GM23248 (cell line): ENCODE measurements at places on chromosomes 1 and 21. TPM values are rescaled to one million over a fixed set of nuclear protein-coding genes. Genes with fewer than 3 reads are reported as not detected.

- H3K27ac ChIP-seq: peak overlapping the region; percentile 22
- H3K4me3 ChIP-seq: peak overlapping the region; percentile 60
- DNase-seq: peak; percentile 78
- 0 out of 2 replicates have a peak, but pooled peaks cover 6% of the 10 kb centered on the region for H3K36me3 ChIP-seq
- H3K4me1 ChIP-seq: peaks cover 23% of the 10 kb centered on the region
- H3K27me3 ChIP-seq: no peaks in the 10 kb centered on the region
Observed at GRCh38 chr1:51421964-51422363, 91.6 kb upstream of the TTC39A start.

GRCh38 chr1:1219341-1219740 is 5.4 kb upstream of the TNFRSF4 start:
- H3K27me3 ChIP-seq: no peaks in the 10 kb centered on the region
- DNase-seq: no peak
- H3K36me3 ChIP-seq: peaks cover 5% of the 10 kb centered on the region; the same call in 1 of the 2 replicates

DNA sequence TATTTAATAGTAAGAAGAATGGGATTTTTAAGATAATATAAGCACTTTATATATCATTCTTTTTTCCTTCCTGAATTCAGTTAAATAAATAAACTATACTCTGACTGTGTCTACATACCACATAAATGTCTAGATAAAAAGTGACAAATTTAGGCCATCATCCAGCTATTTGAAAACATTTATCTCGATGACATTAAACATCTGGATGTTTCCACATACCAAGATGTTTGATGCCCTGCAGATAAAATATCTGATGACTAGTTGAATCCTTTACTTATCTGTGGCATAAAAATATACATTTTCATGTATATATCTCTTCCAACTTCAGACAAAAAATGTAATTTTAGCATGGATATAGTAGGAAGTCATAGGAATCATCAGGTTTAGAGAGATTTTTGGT is 348.3 kb downstream of the DPYD start:
- peaks cover 16% of the 10 kb centered on the region; the same call in 1 of the 2 replicates for H3K36me3 ChIP-seq
- DNase-seq: no peak
- H3K4me3 ChIP-seq: no peak overlapping the region

GRCh38 chr1:35539073-35539823 is 18.0 kb downstream of the KIAA0319L start:
- peak; percentile 65 for DNase-seq
- H3K27me3 ChIP-seq: no peaks in the 10 kb centered on the region
- H3K4me3 ChIP-seq: peak overlapping the region; percentile 25

SLAMF8 gene
- total RNA-seq: not detected in 2 replicates
